ENCODE measurements at places on chromosomes 16 and 17. TPM values are rescaled to one million over a fixed set of nuclear protein-coding genes. Genes with fewer than 3 reads are reported as not detected.
A peak's percentile ranks its signal among the peaks of the same experiment; 100 is the strongest.

GRCh38 chr17:18176176-18176575 lies 7.5 kb upstream of the ALKBH5 start:
- DNase-seq = no peak

GRCh38 chr16:82810077-82810476 lies 183.3 kb downstream of the CDH13 start:
- DNase-seq = no peak

GRCh38 chr16:29154676-29155121 lies 169.8 kb downstream of the LAT start:
- DNase-seq = peak; percentile 45

- DNase-seq = no peak
These were observed at the start of gene VTN for GRCh38 chr17:28370035-28370743. Gene VTN, minus strand, starts transcription at chr17:28370307. Its CDS starts 104 bp downstream, at chr17:28370203.

DNA sequence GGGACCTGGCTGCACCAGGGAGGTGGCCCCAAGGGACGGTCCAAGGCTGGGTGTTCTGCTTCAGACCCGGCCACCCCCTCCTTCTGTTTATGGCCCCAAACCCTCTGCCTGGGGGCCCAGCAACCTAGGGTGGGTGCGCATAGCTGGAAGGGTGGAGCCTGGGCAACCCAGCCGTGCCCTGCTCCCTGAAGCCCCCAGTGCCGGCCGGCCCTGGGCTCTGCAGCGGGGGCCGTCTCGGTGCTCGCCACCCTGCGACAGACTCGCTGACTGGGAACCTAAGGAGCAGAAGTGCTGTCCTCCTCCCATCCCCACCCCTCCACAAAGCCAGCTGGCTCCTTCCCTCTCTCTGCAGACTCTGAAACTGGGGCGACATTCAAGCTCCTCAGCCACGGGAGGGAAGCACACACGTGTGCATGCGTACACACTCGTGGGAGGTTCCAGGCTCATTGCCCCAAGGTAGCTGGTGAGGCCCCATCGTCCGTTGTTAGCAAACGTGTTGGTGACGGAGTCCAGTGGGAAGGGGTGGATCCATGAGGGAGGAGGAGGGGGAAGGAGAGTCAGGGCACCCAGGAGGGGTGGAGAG lies 43.4 kb downstream of the ENGASE start:
- no peak for DNase-seq

- DNase-seq = no peak
These were observed 3.0 kb upstream of the CCL2 start for GRCh38 chr17:34252095-34252443.

DNA sequence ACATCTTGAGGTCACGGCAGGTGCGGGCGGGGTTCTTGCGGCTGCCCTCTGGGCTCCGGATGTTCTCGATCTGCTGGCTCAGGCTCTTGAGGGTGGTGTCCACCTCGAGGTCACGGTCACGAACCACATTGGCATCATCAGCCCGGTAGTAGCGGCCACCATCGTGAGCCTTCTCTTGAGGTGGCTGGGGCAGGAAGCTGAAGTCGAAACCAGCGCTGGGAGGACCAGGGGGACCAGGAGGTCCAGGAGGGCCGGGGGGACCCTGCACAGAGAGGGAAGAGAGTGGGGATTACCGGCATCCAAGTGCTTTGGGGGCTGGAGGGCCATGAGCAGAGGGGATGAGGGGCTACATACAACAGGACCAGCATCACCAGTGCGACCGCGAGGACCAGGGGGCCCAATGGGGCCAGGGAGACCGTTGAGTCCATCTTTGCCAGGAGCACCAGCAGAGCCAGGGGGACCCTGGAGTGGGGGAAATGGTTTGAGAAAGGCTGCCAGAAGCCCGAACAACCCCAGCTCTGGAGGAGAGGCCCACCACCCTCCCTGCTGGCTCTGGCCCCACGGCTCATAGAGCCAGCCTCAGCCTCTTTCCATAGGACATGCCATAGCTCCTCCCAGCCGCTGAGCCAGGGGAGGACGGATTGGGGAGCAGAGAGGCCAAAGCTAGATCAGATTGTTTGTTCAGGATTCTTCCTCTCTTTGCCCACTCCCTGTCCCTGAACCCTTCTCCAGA lies 14.6 kb downstream of the COL1A1 start:
- no peak for DNase-seq

- peak; percentile 83 for DNase-seq
These were observed 792 bp downstream of the SECTM1 start for GRCh38 chr17:82332669-82333278.

DNA sequence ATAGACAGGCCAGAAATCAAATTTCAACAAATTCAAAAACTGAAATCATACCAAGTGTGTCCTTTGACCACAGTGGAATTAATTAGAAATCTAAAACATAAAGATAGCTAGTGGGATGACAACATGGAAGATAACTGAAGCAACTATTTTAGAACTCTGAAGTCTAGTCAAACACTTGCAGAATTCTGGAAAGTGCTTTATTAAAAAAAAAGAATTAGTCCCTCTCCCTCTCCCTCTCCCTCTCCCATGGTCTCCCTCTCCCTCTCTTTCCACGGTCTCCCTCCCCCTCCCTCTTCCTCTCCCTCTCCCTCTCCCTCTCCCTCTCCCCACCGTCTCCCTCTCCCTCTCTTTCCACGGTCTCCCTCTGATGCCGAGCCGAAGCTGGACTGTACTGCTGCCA lies 6.7 kb upstream of the OR4D1 start:
- no peak for DNase-seq

- DNase-seq = no peak
These were observed 11.6 kb upstream of the NTN1 start for GRCh38 chr17:9009737-9010136.

- DNase-seq = no peak
These were observed 109.6 kb downstream of the CLEC16A start for GRCh38 chr16:11053916-11054460.

DNA sequence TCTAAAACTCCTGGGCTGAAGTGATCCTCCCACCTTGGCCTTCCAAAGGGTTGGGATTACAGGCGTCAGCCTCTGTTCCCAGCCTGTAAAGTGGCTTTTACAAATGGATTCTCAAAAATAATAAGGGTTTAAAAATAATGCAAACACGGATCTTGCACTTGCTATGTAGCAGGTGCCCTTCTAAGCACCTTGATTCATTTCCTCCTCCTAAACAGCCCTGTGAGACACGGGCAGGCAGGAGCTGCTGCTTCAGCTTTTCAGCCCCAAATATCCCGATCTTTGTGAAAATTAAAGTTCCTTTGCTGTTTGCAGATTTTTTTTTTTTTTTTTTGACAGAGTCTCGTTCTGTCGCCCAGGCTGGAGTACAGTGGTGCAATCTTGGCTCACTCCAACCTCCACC lies 31.7 kb downstream of the NAGPA start:
- no peak for DNase-seq

- peak; percentile 77 for DNase-seq
These were observed 4.7 kb downstream of the LMF1 start for GRCh38 chr16:966035-966434.

DNA sequence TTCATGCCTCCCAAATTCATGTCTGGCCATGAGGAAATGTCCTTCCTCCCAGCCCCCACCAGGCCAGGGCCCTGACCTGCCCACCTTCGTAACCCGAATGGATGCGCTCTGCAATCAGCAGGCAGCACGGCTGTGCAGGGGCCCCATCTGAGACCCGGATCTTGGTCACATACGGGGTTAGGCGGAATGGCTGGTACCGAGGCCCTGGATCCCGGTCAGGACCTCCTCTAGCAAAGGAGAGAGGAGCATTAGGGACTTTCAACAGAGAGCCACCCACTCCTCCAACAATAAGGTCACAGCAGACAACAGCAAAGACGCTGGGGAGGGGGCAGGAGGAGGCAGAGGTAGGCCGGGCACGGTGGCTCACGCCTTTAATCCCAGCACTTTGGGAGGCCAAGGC lies 3.6 kb downstream of the PER1 start:
- no peak for DNase-seq

DNA sequence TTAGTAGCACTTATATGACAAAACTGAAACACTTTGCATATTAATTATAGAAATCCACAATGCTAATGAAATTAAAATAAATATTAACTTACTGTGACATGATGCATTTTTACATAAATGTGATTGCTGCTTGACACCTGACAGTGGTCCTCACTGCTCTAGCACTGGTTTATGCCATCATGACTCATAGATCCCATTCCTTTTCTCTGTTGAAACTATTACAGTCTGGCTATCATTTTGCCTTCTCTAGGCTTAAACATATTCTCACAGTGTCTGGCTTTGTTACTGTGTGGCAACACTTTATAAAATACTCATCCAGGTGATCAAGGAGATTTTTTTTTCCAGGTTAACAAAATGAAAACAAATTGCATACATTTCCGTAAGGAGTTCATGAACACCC lies 108.0 kb downstream of the MRTFB start:
- no peak for DNase-seq

- no peak for DNase-seq
These were observed 504 bp downstream of the SRSF1 start for GRCh38 chr17:58006560-58006923.

DNA sequence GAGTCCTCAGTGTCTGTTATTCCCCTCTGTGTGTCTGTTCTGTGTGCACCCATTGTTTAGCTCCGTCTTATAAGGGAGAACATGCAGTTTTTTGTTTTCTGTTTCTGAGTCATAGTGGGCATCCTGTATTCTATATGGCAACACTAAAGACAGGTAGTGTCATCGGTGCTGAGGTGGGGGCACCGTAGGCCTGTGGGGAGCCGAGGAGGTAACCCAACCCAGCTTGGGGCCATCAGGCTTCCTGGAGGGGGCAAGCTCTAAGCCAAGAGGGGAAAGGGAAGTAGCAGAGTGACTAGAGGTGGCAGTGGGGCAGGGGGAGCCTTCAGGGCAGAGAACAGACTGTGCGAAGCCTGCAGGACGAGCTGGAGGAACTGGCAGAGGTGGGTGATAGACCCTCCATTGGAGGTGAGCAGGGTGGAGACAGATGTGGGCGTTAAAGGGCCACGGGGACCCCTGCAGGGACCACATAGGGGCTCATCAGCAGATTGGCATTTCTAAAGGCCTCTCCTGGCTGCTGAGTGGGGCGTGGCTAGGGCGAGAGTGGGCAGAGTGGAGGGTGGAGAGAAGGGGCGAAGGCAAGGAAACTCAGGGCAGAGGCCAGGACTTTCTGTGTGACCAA lies 36.5 kb downstream of the CPNE2 start:
- no peak for DNase-seq

GRCh38 chr17:10271106-10271562 lies 72.7 kb upstream of the GAS7 start:
- no peak for DNase-seq

GRCh38 chr17:17505610-17506171 lies 9.5 kb upstream of the RASD1 start:
- no peak for DNase-seq

DNA sequence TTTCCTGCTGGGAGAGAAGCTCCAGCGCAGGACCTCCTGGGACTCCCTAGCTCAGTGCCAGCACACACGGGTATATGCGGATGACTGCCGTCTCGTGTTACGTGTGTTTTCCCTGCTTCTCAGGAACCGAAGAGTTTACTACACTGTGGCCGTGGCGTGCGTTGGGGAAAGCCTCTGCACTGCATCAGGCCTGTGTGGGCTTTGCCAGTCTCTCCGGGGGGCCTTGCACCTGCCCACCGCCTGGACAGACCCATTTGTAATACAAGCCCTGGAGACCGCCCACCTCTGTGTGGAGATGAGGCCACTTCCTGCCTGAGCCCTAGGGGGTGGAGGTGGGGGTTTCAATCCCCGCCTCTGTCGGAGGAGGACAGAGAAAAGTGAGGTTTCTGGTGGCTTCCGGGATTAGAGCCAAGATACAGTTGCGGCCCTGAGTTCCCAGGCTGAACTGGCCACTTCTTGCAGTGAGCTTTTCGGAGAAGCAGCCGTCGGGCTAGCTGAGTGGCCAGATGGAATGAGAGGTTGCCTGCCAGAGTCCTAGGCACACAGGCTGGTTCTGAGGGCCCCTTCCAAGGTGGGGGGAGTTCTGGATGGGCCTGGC lies 43.4 kb upstream of the GSE1 start:
- peak; percentile 80 for DNase-seq

GRCh38 chr17:83069931-83070742 lies 9.3 kb upstream of the METRNL start:
- DNase-seq = peak; percentile 79

GRCh38 chr17:44830359-44831288 lies 537 bp upstream of the GJC1 start:
- DNase-seq = no peak

- DNase-seq = no peak
These were observed 7.5 kb downstream of the SRSF1 start for GRCh38 chr17:57999496-58000017.

- no peak for DNase-seq
These were observed 43.6 kb downstream of the TOM1L2 start for GRCh38 chr17:17928398-17929287.

- DNase-seq = no peak
These were observed 175.8 kb downstream of the NPIPB11 start for GRCh38 chr16:29230671-29231096.

GRCh38 chr16:65659758-65660157 lies 537.9 kb upstream of the CDH11 start:
- no peak for DNase-seq

GRCh38 chr16:70391881-70392481 lies 45.3 kb downstream of the DDX19A start:
- no peak for DNase-seq

- DNase-seq = no peak
These were observed 86.3 kb upstream of the GOT2 start for GRCh38 chr16:58820411-58820810.

GRCh38 chr16:12896562-12896961 lies 4.8 kb upstream of the SHISA9 start:
- no peak for DNase-seq

DNA sequence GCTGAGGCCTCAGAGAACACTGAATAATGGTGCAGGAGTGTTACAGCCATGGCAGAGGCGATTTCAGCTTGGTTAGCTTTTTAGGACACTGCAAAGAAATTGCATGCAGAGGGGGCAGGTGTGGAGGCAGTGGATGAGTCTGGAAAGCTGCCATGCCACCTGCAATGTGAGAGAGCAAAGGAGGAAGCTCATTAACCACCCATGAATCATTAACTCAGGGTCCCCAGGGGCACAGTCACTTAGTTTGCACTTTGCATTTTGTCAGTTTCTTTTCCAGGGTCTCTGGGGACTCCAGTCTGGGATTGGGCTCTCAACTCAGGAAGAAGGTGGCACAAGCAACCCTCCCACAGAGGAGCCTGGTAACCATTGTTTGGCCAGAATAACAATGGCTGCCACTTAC lies 132.9 kb downstream of the USP31 start:
- no peak for DNase-seq

Gene KRTAP4-4
- total RNA-seq = not detected

Gene RARA
- 92.7 TPM for total RNA-seq

Gene XAF1
- total RNA-seq = 124 TPM

Gene SKAP1
- 3.6 TPM for total RNA-seq

Gene CMTM1
- 4.5 TPM for total RNA-seq

Gene PPP1R1B
- 11.3 TPM for total RNA-seq

Gene CCL13
- 0.76 TPM for total RNA-seq

Gene WNT9B
- total RNA-seq = 8.3 TPM

Gene TBC1D3G
- not detected for total RNA-seq

Gene ATAD5
- 1.6 TPM for total RNA-seq

Gene TNFRSF17
- total RNA-seq = 2.0 TPM

Gene ARL5C
- not detected for total RNA-seq

Gene HIGD1B
- total RNA-seq = 26.6 TPM

Gene CDC42EP4
- total RNA-seq = 47.2 TPM

Gene PMM2
- total RNA-seq = 27.2 TPM

Gene CRAMP1
- 20.5 TPM for total RNA-seq

Gene CACNG3
- total RNA-seq = not detected

Gene TRIM47
- total RNA-seq = 49.3 TPM

Gene ZACN
- not detected for total RNA-seq

Gene OR3A3
- total RNA-seq = not detected

Gene FOXC2
- total RNA-seq = 0.39 TPM

Gene USP32
- 70.0 TPM for total RNA-seq

Gene GP1BA
- total RNA-seq = 0.67 TPM

Gene SDK2
- 1.7 TPM for total RNA-seq

Gene SCARF1
- 93.2 TPM for total RNA-seq

Gene KCNJ12
- 2.4 TPM for total RNA-seq

Gene CRHR1
- total RNA-seq = not detected
